ENCODE measurements at places on chromosomes 16 and 17.
A peak's percentile ranks its signal among the peaks of the same experiment; 100 is the strongest.

DNA sequence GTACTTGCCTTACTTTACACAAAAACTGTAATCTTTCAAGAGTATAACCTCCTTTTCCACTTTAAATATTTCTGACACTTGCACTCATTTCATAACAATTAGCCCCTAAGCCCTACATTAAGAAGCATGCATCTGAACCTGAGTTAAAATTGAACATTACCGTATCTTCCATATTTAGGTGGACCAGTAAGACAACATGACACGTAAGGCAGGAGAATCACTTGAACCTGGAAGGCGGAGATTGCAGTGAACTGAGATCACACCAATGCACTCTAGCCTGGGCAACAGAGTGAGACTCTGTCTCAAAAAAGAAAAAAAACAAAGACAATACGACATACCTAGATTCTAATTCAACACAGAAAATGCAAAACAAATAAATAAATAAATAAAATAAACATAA is 7.0 kb downstream of the PHF12 start:
- DNase-seq, result no peak

DNA sequence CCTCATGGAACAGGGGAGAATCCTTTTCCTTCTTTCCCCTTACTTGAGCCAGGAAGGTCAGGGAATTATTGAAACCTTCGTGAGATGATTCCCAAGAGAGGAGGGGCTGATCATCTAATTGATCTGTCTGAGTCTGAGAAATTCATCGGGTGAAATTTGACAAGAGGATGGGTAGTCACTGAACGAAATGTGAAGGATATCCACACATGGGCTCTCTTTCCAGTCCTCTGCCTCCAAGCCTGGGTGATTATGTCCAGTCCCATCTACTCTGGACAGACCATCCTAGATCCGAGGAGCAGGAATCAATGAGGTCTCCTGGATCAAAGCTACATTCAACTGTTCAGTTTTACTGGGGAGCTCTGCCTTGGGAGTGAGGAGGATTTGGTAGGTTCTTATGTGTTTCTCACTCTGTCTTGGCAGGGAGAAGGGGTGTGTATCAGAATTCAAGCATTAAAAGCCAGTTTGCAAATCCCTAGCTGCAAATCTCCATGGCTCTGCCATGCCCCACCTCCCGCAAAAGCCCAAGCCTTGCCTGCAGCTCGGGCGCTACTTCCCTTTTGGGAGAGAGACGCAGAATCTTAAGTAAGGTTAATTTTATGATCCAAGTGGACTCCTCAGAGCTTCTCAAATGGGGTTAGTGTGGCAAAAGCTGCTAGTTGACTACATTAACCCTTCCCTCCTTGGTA is 47.1 kb upstream of the TEKT3 start:
- no peak for DNase-seq

- no peak for DNase-seq
Measured at GRCh38 chr16:49643429-49644144, 212.3 kb downstream of the ZNF423 start.

GRCh38 chr16:85010931-85011845 is at the start of gene ZDHHC7:
TSS of gene ZDHHC7 (minus strand) at chr16:85011535. CDS start at chr16:84990618, 20,917 bp downstream.
- peak; percentile 81 for DNase-seq

DNA sequence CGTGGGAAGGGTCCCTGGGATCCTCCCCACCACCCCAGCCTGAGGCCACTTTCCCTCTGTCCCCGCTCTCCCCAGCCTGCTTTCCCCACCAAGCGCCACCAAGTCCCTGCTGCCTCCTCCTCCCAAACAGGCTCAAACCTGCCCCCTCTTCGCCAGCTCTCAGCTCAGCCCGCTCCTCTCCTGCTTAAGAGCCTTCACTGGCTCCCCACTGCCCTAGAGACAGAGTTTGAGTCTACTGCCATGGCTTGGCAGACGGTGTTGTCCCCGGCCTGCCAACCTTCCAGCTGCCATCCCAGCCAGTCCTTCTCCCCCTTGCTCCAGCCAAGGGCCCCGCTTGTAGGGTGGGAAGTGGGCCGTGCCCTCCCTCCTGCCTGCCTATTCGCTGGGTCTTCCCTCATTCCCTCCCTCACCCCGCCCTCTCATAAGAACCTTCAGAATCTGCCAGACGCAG is 11.1 kb downstream of the IL4R start:
- DNase-seq, result peak; percentile 78

GRCh38 chr17:80168371-80168770 is 1.5 kb upstream of the CARD14 start:
- no peak for DNase-seq

GRCh38 chr17:61442136-61442775 is 10.0 kb upstream of the TBX4 start:
- no peak for DNase-seq

- DNase-seq, result no peak
Measured at GRCh38 chr17:42992872-42993271, 5.3 kb upstream of the RPL27 start.

DNA sequence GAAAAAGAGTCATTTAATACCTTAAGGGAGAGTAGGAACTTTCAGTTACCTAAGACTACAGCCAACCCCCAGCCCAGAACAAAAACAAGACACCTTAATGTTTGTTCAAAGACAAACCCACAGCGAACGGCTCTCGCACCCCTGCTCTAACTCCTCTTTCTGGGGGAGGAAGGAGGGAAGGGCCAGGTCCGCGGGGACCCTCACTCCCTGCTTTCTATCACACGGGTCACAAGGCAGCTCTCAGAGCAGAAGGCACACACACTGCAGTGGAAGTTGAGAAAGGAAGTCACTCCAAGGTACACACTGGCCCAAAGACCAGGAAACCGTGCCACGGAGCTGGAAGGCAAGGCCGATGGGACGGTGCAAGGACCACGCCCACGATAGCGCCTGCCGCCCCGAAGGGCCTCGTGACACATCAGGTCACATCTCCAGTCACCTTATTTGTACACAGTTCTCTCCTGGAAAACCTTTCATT is 10.0 kb downstream of the LITAFD start:
- no peak for DNase-seq

DNA sequence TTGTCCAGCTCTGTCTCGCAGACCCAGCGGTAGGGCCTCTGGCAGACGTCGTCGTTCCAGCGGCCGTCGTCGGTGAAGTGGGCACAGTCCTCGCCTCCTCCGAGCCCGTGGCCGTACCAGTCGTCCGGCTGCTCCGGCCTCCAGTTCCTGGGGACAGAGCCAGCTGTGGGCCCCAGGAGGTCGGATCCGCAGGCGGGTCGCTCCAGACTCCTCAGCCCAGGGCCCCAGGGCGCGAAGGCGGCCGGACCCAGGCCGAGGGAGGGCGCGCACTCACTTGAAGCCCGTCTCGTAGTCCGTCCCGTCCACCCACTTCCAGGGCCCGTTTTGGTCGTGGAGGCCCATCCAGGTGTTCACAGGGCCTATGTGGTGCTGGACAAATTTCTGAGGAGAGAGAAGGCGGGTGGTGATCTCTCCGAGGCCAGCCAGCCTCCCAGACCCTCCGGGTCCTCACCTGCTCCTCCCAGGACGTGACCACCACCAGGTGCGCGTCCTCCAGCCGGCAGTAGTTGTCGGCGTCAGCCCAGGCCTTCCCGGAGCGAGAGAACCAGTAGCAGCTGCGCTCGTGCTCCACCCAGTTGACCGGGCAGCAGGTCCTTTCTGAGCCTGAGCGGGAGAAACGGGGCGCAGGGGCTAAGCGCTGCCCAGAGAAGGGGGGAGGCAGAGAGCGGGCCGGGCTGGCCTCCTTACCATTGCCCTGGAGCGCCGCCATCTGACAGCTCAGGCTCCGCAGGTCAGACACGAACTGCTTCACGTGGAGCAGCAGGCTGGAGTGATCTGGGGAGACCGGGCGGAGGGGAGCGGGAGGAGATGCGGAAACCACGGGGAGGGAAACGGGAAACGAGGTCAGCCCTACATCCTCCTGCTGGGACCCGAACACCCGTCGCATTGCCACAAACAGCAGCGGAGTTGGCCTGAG is 5.2 kb downstream of the ASGR1 start:
- peak; percentile 51 for DNase-seq

DNA sequence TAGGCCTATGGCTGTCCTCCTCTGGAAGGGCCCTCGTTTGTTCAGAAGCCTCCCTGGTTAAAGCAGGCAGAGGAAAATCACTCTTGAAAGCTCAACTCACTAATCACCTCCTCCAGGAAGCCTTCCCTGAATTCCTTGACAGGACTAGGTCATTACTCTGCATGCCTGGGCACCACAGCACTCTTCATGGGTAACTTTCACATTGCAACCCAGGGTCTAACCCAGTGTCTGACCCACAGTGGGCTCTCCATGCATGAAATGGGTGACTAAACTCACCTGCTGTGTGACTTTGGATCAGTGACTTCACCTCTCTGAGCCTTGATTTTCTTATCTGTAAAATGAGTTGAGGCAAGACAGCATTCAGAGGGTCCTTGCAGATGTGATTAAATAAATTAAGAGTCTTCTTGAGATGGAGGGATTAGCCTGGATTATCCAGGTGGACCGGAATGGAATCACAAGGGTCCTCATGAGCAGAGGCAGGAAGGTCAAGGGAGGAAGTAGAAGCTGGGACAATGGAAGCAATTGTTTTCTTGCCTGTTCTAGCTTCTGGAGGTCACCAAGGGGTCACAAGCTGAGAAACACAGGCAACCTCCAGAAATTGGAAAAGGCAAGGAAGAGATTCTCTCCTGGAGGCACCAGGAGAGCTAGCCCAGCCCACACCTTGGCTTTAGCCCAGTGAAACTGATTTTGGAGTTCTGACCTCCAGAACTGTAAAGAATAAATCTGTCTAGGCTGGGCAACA is 3.8 kb upstream of the RAI1 start:
- peak; percentile 66 for DNase-seq

DNA sequence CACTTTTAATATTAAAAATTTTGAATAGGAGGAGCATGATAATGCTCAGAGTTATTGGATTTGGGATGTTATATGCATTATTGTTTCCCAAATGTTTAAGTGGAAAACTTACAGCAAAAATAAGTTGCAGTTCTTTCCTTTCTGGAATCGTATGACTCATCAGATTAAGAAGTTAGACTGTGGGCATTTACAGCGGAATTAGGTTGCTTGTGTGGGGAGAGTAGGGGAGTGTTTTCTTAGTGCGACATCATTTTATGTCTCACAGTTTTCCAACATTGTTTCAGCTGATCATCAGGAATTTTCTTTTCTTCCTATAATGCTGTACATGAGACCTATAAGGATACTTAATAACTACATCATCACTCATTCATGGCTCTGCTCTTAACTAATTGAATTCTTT is 1631.8 kb downstream of the CDH8 start:
- no peak for DNase-seq

DNA sequence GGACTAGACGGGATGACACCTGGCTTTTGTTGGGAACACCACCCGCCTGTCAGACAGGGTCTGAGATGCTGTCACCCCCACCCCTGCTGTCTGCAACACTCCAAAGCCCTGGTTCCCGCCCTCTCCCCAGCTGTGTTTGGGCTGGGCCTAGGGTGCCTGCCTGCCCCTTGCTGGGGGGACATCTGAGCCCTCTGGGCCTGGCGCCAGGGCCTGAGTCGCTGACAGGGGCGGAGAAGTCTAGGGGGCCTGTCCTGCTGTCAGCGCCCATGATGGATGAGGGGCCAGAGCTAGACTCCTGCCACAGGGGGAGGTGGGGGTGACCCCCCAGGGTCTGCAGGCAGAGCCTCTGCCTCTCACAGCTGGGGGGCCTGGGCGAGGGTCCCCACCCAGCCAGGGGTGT is 7.6 kb upstream of the PKMYT1 start:
- DNase-seq, result peak; percentile 66

GRCh38 chr16:73062743-73063733 is 15.1 kb upstream of the ZFHX3 start:
- no peak for DNase-seq

- no peak for DNase-seq
Measured at GRCh38 chr16:9463461-9463860, 372.0 kb downstream of the HAPSTR1 start.

- DNase-seq, result peak; percentile 37
Measured at GRCh38 chr16:3401719-3402397, 843 bp downstream of the ZNF174 start.

DNA sequence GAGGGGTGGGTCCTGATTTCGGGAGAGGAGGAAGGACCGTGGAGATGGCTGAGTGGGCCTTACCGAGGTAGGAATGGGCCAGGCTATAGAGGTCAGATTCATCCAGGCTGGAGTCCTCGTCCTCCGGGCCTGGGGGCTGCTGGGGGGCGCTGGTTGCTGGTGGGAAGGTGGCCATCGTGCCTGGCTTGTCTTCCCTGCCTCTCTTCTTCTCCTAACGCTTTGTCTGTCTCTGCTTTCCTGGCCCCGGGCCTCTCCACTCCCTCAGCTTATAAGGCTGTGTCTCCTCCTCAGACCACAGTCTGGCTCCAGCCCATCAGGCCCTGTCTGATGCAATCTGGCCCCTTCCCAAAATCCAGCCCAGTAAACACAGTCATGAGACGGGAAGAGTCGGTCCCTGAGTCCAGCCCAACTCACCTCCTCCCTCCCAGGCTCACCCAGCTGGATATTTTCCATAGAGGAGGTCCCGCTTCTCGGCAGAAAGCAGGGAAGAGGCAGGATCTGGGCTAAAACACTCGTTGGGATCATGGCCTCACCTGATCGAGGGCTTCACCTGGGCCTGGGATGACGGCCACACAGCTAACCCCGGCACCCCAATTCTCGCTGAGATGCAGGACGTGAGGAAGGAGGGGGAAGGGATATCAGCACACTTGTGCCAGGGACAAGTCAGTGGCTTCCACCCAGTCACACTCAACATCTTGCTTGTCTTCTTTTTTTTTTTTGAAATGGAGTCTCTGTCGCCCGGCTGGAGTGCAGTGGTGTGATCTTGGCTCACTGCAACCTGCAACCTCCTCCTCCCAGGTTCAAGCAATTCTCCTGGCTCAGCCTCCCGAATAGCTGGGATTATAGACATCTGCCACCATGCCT is at the start of gene NUPR1:
Gene NUPR1, minus strand, starts transcription at position 242 of the 864 bp plus-strand sequence. Its CDS starts 67 bp downstream, at position 175.
- no peak for DNase-seq

DNA sequence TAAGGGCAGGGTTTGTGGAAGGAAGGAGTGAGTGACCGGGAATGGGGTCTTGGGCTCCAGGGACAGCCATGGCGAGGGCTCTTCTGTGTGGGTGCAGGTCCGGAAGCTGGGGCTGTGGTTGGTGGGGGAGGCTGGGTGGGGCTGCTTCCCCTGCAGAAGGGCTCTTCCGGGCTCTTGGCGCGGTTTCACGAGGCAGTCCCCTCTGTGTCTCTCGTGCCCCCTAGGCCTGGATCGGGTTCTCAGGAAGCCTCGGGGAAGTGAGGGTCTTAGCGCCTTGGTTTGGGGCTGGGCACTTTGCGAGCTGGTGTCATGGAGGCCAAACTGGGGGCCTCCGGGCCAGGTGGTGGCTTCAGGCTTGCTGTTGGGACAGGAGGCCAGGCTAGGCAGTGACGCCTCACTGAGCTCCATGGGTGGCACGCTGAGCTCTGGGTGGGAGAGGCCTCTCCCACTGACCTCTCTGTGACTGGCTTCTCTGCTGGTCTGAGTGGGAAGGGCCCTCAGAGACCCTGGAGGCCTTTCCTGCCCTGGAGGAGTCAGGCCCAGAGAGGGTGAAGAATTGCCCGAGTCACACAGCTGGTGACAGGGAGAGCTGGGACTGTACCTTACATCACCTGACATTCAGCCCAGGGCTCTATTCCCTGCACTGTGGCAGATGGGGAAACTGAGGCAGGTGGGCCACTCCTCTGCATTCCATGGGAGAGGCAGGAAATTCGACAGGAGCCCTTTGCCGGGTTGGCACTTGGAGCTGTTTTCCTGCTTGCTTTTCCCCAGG is 8.2 kb downstream of the ADCY7 start:
- DNase-seq, result no peak
